ENCODE measurements at places on chromosomes 2 and 18.

- DNase-seq = no peak
Observed at GRCh38 chr18:72640557-72640956, 96.4 kb upstream of the CBLN2 start.

- no peak for DNase-seq
Observed at GRCh38 chr2:33411765-33412164, 64.7 kb upstream of the RASGRP3 start.

DNA sequence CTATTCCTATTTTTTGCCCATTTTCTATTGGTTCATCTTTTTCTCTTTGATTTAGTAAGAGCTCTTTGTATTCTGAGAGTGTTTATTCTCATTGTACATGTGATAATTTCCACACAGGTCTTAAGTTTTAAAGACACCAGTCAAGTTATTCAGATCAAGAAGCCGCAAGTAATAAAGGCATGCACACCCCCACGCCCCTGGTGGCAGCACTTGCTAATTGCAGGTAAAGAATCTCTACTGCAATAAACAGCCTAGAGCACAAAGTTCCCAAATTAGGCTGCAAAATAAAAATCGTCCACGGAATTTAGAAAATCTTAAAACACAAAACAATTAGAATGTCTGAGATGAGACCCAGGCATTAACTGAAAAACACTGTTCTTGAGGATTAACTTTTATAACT is 45.2 kb downstream of the ST3GAL5 start:
- no peak for DNase-seq

DNA sequence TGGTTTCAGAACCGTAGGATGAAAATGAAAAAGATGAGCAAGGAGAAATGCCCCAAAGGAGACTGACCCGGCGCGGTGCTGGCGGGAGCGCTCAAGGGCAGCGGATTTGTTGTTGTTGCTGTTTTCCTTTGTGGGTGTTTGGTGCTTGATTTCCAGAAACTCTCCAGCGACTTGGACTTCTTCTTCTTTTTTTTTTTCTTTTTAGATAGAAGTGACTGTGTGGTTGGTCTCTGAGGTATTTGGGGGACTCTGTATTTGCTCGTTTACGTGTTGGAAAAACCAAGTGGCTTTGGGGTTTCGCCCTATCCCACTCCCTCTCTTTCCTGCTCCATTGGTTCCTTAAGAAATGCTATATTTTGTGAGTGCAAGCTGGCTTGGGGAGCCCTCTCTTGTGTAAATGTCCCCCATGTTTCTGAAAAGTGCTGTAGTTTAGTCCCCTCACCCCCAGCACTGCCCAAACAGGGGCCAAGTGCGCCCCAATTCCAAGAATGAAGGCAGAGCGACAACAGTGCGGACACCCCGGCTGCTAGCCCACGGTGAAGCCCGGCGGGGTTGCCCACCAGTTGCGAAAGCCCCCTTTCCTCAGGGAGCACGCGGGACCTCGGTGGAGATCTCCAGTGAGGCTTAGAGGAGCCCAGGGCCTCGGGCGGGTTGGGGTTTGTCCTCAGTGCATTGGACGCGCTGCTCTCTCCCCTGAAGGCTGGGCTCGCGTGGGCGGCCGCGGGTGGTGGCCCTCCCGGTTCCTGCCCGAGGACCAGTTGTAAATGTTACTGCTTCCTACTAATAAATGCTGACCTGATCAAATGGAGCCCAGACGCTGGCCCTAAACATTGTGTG is 1.8 kb downstream of the HOXD9 start:
- DNase-seq = no peak

- DNase-seq = no peak
Observed at GRCh38 chr18:11047817-11048216, 101.6 kb downstream of the PIEZO2 start.

- no peak for DNase-seq
Observed at GRCh38 chr2:224058048-224058775, 19.1 kb upstream of the SERPINE2 start.

DNA sequence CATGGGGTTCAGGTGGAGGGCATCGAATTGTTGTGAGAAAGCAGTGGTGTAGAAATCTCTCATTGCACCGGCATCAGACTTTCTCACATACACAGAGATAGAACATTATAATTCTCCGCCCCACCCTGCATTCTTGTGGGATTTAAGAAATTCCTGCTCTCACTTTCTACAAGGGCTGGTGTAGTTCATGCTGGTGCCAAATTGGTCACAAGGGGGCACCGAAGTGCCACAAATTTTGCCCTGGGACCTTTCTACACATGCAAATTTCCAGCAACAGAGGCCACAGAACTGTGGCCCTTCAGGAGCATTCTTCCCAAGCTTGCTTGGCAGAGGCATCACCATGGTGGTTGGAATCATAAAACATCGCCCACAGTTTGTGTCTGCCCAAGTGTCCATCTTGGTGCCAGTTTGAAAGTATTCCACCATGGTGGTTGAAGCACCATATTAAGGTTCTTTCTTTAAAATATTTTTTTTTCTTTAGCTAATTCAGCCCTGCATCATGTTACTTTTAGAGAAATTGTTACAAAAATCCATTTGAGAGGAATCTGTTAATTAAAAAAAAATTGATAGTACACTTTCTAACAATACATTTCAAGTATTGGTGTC is 521.2 kb upstream of the FANCL start:
- DNase-seq = no peak

DNA sequence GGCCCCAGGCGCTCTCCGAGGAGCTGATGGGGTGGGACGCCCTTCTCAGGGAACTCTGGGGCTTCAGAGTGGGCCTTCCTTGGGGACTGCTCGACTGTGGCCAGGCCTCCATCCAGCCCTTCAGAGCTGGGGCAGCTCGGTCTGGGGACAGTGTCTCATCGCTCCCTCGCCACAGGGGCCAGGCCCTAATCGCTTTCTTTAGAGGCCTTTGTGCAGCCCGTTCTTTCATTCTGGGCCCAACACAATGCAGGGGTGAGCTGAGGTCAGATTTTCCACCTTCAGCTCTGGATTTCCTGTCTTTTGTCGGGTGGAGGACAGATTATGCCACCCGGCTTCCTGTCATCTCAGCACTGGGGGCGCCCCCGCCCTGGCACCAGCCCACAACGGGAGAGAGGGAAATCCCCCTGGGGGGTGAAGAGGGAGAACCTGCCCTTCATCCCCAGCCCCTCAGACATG is 25.2 kb downstream of the MYCN start:
- DNase-seq = no peak

- no peak for DNase-seq
Observed at GRCh38 chr2:72994991-72995380, 76.5 kb downstream of the SFXN5 start.

GRCh38 chr2:176554101-176555048 is 285.1 kb downstream of the MTX2 start:
- DNase-seq = no peak

DNA sequence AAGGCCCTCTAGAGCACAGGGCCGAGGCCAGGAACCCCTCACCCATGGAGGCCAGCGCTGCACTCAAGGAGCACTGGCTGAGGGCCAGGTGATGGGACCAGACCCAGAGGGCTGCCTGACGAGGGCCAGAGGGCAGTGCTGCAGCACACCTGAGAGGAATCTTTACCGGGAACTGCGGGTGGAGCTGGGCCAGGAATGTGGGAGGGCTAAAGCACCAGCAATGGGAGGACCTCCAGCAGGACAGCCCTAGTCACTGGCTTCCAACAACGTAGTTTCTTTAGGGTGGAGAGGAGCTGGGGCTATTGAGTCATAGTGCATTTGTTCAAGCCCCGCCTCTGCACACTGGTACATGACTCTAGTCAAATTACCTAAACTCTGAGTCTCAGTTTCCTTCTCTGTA is 143.4 kb downstream of the TMEM17 start:
- no peak for DNase-seq

DNA sequence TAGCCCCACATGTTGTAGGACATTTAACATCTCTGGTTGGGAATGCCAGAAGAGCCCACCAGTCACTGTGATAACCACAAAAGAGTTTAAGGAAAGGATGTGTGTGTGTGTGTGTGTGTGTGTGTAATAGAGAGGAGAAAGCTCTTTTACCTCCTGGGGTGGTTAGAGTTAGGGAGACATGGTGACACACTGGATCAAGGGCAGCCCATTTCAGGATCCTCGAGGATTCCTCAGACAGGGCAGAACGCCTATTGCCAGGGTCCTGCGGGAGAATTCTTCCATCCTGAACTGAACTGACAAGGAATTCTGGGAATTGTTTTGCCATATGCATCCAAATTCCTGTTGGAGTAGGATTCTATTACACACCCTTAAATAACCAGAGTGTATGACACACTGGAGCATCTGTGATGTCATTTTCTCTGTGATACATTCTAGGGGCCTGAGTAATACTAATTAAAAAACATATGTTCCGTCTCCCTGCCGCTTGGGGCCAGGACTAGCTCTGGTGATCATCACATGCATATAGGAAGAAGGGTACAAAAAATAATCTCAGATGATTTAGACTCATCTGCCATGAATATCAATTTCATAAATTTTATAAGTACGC is 156.4 kb upstream of the MMADHC start:
- no peak for DNase-seq

- no peak for DNase-seq
Observed at GRCh38 chr2:175030380-175031271, 25.4 kb upstream of the CHN1 start.

All from stimulated activated CD8-positive, alpha-beta memory T cell treated with anti-CD3 and anti-CD28 coated beads, Interleukin-4, amount 100 ng/mL, for 1 hour (primary cell).